ENCODE measurements at places on chromosomes 7 and 10. TPM values are rescaled to one million over a fixed set of nuclear protein-coding genes. Genes with fewer than 3 reads are reported as not detected.

- no peak for DNase-seq
Observed at GRCh38 chr10:101218351-101219138, 10.7 kb downstream of the LBX1 start.

The ARMC3 gene
- 0.18 TPM for total RNA-seq

DNA sequence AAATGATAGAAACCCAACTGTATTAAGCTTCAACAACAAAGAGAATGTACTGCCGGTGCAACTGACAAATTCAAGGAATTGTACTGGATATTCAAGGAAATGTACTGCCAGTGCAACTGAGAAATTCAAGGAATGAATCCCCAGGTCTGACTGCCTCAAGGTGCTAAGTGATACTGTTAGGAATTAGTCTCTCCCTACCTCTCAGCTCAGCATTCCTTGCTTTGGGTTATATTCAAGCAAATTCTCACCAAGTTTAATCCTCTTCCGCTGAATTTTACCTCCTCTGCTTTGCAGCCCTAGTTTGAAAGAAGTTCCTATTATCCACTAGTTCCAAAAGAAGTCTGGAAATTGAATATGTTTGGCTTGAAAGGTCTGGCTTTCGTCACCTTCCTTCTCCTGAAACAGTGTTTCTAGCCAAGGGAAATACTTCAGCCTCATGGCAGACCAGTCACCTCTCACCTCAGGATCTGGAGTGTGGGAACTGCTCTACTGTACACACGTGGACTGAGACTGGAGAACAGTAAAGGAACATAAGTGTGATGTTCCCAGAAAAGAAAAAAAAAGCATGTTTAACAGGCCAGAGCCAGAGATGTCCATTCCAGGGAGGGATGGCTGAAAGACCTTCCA is 60.4 kb downstream of the SORCS1 start:
- DNase-seq, result no peak

DNA sequence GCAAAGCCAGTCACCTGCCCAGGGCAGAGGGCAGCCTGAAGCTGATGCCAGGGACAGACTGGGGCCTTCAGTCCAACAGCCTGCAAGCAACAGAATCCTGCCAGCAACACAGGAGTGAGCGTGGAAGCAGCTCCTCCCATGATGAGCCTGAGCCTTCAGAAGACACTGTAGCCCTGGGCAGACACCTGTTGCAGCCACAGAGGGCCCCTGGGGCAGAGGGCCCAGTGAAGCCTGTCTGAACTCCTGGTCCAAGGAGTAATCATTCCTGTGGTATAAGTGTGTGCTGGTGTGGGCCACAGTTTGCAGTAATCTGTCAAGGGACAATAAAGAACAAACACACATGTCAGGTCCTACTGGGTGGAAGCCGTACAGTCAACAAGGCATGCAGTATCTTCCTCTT is 2.9 kb upstream of the PFKP start:
- no peak for DNase-seq

DNA sequence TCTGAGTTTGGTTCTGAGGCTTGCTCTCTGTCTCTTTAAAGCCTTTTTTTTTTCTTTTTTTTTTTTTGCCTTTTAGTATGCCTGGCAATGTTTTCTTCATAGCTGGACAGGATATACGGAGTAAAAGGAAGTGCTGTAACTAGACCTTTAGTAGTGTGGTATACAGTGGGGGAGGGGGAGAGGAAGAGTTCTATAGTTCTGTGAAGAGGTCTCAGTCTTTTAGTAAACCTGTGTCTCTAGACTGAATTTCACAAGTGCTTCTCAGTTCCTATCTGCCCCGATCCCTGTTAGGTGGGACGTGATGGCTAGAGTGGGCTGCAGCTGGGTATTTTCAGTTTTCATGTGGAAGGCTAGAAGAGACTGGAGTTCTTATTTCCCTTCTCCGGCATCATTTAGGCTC is 3.1 kb upstream of the ABCC2 start:
- no peak for DNase-seq

The WNT2 gene
- 0.31 TPM for total RNA-seq
